ENCODE measurements at places on chromosomes 1 and 21.

- no peak for DNase-seq
Measured at GRCh38 chr21:34158866-34159835, 85.8 kb downstream of the MRPS6 start.

DNA sequence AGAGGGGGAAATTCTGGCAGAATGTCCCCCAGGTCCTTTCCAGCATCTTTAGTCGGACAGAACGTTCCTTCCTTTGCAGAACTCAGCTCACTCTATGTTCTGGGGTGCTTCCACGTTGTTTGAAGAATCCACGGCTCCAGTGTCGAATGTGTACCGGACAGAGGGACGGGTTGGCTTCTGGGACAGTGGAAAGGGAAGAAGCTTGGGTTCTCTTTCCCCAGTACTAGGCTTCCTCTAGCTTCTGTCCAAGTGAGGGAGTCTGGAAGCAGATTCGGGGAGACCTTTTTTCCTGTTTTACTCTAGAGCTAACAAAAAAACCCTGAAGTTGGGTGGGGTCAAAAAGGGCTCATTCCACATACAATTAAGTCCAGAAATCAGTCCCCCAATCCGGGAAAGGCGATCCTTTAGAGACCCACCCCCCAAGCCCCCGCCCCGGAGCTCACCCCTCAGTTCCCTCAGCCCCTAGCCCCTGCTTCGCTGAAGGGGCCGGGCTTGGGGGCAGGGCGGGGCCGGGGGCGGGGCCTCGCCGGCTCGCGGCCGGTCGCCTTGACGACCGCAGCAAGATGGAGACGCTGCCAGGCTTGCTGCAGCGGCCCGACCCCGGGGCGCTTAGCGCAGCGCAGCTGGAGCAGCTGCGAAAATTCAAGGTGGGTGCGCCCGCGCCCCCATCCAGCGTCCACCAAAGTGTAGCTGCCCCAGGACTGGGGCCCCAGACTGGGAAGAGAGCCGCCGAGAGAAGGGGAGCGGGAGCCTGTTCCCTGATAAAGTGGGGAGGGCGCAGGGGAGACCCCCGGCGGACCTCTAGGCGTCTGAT, at the start of gene RIIAD1:
Gene RIIAD1 (plus strand): TSS at position 549 of the 814 bp plus-strand sequence. CDS start 15 bp downstream, at position 564.
- no peak for DNase-seq

GRCh38 chr1:230415405-230416132, 10.6 kb downstream of the PGBD5 start:
- DNase-seq: no peak

DNA sequence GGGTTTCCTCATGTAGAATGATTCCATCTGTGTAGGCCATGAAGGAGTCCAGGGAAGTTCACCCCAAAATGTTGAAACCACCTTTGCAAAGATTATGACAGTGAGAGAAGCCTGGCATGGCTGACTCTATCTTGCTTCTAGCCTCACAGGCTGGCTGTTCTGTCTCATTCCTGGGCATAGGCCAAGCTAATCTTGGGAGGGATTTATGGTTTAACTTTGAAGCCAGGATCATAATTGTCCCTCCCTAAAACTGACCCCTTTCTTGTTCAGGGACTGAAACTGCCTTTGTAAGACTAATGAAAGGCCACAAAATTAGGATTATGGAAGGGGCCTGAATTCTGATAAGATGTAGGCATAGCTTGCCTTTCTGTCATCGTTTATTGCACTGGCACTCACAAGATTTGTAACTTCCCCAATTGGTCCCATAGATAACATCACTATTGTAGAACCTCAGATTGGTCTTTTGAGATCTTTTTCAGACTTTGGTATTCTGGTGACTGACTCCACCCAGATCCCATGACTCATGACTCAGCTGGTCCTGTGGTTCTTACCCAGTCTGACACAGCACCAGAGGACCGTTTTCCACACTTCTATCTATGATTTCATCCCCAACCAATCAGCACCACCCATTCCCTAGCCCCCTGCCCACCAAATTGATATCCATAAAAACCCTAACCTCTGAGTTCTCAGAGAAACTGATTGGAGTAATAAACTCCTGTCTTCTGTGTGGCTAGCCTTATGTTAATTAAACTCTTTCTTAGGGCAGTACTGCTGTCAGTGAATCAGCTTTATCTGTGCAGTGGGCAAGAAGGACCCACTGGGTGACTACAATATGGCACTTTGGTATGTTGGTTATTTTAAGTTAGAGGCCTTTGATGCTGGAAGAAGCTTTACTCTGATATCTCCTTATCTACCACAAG, 13.6 kb upstream of the LAMTOR5 start:
- DNase-seq: no peak

DNA sequence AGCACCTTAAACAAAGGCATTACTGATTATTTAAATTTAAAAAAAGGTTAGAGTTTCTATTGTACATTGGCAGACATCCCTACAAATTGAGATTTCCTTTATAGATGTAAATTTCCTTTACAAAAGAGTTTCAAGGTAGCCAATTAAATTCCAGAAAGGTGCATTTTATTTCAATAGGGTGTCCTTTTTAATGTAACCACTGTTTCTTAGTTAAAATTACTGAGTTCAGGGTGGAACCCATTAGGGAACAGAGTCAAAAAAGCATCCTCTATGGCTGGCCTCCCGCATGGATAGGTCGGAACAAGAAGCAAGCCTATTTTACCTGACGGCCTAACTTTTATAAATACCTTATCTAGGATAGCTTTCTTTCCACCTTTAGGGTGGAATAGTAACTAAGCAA, 24.4 kb downstream of the TCP10L start:
- no peak for DNase-seq

- no peak for DNase-seq
Measured at GRCh38 chr1:116265931-116266863, 106.8 kb upstream of the ATP1A1 start.
